Bronchial epithelial cell (primary cell): ENCODE measurements at places on chromosomes 16 and 17. TPM values are rescaled to one million over a fixed set of nuclear protein-coding genes. Genes with fewer than 3 reads are reported as not detected.

KRT25 gene
- not detected in 2 replicates for total RNA-seq

GPS1 gene
- 83.7 and 117 TPM in 2 replicates for total RNA-seq

DNA sequence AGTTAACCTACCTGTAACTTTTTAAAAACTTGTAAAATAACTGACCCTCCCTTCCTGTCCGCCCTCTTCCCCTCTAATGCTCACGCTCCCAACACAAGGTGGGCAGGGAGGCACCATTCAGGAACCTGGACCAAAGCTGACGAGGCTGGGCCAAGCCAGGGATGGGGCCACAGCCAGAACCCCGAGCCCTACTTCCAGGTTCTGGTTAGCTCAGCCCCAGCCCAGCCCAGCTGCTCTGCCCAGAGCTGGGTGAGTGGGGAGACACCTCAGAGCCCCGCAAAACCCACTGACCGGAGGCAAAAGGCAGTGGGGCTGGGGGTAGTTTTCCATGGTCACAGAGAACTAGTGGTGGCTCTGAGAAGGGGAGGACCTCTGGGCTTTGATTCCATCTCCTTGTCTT, 7.4 kb downstream of the CNP start:
- no peak for DNase-seq

GRCh38 chr17:33811984-33812577, 443.0 kb upstream of the CCL2 start:
- no peak for DNase-seq

DNA sequence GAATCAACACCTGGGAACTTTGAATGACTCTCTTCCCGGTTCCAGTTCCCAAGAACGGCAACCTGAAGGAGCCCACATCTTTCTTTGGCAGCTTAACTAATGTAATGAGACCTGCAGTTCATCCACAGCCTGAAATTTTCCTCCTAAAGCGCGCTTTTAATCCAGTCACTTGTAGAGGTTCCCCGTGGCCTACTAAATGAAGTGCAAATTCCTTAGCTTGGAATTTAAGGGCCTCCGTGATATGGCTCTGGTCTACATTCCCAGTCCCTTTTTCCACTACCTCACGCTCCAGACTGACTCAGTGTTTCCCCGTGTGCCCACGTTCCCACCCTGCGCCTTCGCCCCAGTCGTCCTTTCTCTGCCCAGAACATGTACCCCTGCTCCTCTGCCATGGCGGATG, 27.2 kb downstream of the FZD2 start:
- no peak for DNase-seq

- DNase-seq = no peak
Measured at GRCh38 chr17:76088041-76088867, 9.3 kb downstream of the ZACN start.

- peak; percentile 93 for DNase-seq
Measured at GRCh38 chr16:22001591-22001990, 675 bp upstream of the PDZD9 start.

DNA sequence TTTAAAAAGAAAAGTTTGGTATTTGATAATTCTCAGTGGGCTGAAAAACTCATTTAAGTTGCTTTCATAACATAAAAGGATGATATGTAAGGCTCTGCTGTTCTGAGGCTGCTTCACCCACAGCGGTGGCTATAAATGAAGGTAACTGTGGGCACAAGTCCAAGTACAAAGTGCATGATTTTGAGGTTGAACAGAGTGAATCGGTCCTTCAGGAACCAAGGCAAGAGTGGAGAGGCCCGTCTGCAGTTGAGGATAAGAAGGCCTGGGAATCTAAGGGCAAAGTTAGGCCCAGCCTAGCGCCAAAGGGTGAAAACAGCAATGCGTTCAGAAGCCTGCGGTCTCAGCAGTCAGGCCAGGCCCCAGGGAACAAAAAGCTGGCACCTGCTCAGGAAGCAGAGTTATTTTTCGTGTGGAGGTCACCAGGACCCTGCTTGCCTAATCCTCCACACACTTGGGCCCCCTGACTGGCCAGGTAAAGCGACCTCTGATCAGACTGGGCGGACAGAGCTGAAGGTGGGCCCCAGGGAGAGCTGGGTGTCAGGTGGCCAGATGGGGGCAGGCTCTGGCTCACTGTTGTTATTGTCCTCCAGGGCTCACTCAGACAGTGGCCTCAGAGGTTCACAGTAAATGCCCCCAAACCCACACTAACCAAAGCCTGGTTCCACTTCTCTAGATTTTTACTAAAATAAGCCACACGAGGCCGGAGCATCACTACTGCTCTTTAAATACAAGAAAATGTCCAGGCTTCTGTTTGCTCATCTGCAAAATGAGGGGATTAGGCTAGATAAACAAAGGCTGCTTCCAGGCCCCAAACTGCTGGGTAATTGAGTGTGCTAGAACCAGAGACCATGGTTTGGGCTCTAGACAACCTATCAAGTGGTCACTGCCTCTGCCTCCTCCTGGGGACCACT, 46.5 kb downstream of the TEX2 start:
- DNase-seq = no peak

GRCh38 chr16:3242709-3243108, 7.8 kb upstream of the ZNF200 start:
- DNase-seq = peak; percentile 40

GRCh38 chr16:30615358-30616091, 5.3 kb upstream of the ZNF689 start:
- peak; percentile 35 for DNase-seq

CDRT15L2 gene
- not detected in 2 replicates for total RNA-seq

DNA sequence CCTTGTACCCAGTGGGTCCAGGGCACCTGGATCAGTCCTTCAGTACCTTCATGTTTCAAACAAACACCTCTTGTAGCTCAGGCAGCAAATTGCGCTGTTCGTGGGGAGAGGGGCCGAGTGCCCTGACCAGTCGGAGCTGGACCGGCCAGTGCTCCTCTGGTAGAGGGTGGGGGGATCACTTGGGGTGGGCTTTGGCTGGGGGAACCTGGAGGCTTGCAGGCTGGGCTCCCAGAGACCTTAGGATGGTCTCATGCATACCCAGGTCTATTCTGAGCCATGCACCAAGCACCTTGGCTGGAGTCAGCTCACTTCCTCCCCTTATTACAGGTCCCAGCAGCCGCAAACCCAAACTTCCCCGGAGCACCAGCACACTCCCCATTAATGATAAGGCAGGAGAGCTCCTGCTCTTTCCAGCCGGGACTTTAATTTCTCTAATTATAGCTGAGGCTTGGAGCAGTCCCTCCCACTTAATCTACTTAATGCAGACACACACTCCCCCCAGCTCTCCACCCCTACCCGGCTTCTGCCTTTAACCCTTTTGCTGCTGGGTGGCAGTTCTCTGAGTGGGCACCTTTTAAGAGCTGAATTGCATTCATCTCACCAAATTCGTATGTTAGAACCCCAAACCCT, 26.3 kb upstream of the MGAT5B start:
- DNase-seq = no peak

NUBP1 gene
- total RNA-seq = 12.9 and 16.6 TPM in 2 replicates

DNA sequence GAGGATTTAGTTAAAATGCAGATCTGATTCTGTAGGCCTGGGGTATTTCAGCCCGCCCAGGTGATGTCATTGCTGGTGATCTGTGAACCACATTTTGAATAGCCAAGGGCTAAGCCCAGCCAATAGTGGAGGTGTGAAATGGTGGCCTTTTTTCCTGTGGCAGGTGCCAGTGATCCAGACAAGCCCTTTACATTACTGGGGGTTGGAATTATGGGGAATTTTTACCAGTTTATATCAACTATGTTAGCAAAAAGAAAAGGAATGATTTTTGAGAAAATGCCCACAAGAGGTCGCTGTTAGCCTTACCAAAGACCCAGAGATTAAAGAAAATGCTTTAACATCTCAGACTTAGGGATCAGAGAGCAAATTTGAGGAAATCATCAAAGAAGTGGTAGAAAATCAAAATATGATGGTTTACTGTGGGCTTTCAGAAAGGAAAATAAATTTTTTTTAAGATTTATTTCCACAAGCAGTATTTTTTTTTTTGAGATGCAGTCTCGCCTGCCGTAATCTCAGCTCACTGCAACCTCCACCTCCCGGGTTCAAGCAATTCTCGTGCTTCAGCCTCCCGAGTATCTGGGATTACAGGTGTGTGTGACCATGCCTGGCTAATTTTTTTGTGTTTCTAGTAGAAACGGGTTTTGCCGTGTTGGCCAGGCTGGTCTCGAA, 3.9 kb downstream of the VPS35L start:
- peak; percentile 45 for DNase-seq

GRCh38 chr17:38443356-38444031, 15.2 kb downstream of the ARHGAP23 start:
- no peak for DNase-seq

- DNase-seq = no peak
Measured at GRCh38 chr17:33989361-33990148, 265.5 kb upstream of the CCL2 start.

DNA sequence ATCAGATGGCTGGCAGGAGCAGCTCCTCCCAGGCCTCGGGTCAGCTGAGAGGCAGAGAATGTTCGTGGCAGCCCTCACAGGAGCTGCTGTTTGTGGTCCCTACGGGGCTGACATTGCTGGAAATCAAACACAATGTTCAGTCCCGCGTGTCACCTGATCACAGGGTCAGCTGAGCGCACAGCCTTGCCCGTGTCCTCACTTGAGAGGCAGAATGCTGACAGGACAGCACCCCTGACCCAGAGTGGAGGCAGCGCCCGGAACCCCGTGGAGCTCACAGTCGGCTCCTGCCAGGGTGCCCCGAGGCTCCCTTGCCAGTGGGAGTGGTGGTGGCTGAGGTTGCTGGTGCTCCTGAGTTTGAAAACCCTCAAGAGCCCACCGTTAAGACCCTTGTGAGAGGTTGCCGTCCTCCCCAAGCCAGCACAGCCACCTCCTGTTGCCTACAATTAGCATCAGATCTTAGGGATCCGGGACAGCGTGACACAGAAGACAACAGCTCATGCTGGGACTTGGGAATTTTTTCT, 3.6 kb upstream of the CHMP6 start:
- DNase-seq = no peak

AKAP1 gene
- 20.4 and 30.0 TPM in 2 replicates for total RNA-seq

- peak; percentile 18 for DNase-seq
Measured at GRCh38 chr16:85465328-85466303, 147.5 kb upstream of the GSE1 start.
